ENCODE measurements at places on chromosomes 2 and 18.
A peak's percentile ranks its signal among the peaks of the same experiment; 100 is the strongest.

DNA sequence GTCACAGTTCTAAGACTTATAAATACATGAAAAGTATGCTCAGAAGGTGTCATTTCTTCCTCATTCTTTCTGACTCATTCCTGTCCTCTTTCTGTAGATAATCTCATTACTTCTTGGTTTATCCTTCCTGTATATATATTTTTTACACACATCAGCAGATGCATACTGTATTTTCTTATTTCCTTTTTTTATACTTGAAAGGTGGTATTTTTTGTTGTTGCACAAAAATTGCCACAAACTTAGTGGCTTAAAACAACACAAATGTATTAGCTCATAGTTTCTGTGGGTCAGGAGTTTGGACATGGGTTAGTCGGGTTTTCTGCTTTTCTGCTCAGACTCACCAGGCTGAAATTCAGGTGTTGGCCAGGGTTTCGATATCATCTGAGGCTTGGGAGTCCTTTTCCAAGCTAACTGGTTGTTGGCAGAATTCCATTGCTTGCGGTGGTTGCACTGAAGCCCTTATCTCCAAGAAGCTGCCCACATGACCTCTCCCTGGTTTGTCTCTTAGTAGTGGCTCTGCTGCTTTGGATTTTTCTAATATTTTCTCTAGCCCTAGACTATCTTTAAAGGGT is 162.6 kb downstream of the FMNL2 start:
- no peak for DNase-seq

GRCh38 chr2:175436076-175436475 is 254.6 kb upstream of the ATP5MC3 start:
- DNase-seq, result peak; percentile 15

DNA sequence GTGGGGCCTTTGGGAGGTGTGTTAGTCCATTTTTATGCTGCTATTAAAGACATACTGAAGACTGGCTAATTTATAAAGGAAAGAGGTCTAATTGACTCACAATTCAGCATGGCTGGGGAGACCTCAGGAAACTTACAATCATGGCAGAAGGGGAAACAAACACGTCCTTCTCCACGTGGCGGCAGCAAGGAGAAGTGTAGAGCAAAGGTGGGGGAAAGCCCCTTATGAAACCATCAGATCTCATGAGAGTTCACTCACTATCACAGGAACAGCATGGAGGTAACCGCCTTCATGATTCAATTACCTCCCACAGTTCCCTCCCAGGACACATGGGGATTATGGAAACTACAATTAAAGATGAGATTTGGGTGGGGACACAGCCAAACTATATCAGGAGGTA is 187.1 kb upstream of the OSR1 start:
- no peak for DNase-seq

GRCh38 chr2:51813247-51813646 is 781.3 kb upstream of the NRXN1 start:
- DNase-seq, result peak; percentile 1

- DNase-seq, result no peak
Observed at GRCh38 chr18:12074736-12075135, 18.9 kb upstream of the ANKRD62 start.

- no peak for DNase-seq
Observed at GRCh38 chr2:174171686-174172445, 76.5 kb downstream of the OLA1 start.

DNA sequence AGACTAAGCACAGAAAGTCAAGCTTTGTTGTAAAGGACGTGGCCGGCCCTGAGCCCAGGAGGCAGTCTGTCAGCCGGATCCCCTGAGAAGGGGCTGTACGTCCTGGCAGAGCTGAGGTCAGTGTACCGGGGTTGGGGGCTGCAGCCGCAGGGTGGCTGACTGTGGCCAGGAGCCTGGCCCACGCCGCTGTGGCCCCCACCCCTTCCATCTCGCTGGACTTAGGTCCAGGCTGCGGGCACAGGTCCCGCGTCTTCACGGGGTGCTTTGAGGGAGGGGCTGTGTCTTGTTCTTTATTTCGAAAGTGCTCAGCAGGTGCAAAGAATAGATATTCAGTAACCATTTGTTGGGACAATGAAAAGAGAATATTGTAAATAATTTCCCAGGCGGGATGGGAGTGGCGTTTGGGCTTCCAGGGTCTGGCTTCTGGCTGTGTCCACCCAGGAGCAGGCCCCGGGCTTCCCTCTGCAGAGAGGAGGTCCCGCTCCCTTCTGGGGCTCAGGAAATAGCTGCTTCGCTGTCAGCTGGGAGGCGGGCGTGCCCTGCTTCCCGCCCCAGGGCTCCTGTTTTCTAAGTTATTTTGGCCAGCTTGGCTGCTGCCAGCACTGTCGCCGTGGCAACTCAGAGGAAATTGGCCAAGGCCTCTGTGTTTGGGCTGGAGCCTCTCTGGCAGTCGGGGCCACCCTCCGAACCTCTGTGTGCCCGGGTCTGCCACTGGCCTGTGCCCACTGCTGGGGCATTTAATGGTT is 7.4 kb downstream of the NFATC1 start:
- DNase-seq, result peak; percentile 67

- DNase-seq, result no peak
Observed at GRCh38 chr18:48295586-48296311, 113.4 kb downstream of the ZBTB7C start.

DNA sequence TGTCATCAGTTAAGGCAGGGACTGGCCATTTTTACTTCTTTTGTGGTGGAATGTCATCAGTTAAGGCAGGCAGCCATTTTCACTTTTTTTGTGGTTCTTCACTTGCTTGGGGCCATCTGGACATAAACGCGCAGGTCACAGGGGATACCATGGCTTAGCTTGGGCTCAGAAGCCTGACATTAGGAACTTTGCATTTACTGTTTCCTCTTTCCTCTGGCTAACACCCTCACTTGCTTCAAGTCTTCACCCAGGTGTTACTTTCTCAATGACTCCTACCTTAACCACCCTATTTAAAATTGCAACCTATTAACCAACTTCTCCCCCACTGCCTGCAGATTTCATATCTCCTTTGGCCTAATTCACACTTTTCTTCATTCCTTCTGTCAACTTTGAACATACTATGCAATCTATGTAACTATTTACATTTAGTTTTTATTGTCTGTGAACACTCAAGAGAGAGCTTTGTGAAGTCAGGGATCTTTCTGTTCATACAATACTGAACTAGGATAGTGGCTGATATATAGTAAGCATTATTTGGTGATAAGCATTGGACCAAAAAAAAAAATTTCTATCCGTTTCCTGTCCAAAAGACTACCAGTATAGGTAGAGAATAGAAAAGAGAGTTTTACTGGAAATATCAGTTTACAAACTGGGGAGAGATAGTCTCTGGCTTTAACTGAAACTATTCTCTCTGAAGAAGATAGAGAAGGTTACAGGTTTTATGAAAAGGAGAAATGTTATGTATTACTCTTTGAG is 600.1 kb upstream of the ZNF804A start:
- no peak for DNase-seq

DNA sequence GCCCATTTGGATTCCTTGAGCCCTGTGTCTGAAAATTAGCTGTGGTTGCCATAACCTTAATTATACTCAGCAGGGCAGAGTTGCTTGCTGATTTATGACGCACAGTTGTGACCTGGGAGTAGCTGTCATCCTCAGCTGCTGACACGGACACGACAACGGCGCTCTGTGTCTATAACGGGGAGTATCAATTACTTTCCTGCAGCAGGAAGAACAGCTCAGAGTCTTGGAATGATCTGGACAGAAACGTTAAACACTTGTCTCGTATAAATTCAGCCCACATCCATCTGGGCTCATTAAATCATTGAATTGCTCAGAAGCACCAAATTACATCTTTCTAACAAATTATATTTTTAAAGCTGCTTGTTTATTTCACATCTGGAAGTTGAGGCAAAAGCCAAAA is 116.3 kb downstream of the SEPTIN10 start:
- no peak for DNase-seq

- DNase-seq, result no peak
Observed at GRCh38 chr2:230043461-230043860, 25.3 kb downstream of the SLC16A14 start.

GRCh38 chr2:235968616-235969324 is 199.4 kb downstream of the GBX2 start:
- DNase-seq, result no peak

DNA sequence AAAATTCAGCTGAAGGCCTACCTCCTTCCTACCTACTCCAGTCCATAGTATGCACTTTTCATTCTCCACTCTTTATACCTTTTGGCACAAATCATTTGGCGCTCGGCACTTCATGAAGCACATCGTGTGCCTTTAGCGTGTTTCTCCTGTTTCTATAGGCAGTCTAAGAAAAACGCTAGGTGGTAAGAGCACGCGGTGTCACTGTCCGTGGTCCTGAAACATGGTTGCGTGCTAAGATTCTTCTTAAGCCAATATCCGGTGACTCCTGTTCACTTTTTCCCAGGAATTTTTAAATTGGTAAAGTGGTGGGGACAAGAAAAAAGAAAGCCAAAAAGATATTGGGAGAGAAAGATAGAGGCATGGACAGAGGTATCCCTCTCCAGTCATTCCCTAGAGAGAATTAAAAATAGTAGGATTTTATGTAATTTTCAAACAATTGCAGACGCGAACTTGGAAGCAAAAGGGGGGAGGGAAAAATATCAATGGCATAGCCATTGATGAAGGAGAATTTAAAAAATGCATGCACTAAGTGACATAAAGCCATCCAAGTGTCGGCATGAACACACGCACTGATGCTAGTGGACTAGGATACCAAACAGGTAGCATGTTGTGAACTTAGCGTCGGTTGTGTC is 1.4 kb upstream of the CTNNA2 start:
- DNase-seq, result peak; percentile 20

- no peak for DNase-seq
Observed at GRCh38 chr2:179255129-179255528, 9.5 kb downstream of the SESTD1 start.

DNA sequence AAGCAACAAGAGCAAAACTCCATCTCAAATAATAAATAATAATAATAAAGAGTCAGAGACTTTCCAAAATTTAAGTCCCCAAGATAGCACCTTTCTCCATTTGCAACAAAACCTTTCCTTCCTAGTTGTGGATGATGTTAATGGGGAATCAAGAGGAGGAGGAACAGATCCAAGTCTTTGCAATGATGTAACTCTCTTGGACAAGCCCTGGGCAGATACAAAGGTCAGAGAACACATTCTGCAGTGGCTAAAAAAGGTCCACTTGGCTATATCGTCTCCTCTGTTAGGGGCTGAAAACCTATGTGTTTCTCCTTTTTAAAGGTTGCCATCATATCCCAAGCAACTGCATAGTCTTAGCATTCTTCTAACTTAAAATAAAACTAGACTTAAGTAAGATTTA is 151.1 kb downstream of the TMEM163 start:
- no peak for DNase-seq

- peak; percentile 82 for DNase-seq
Observed at GRCh38 chr2:111236025-111236424, 115.3 kb downstream of the BCL2L11 start.

- DNase-seq, result no peak
Observed at GRCh38 chr2:98458207-98458606, 13.5 kb downstream of the INPP4A start.

GRCh38 chr2:189574793-189575475 is 5.7 kb downstream of the SLC40A1 start:
- DNase-seq, result no peak

- DNase-seq, result no peak
Observed at GRCh38 chr18:41624460-41624859, 330.6 kb upstream of the PIK3C3 start.

DNA sequence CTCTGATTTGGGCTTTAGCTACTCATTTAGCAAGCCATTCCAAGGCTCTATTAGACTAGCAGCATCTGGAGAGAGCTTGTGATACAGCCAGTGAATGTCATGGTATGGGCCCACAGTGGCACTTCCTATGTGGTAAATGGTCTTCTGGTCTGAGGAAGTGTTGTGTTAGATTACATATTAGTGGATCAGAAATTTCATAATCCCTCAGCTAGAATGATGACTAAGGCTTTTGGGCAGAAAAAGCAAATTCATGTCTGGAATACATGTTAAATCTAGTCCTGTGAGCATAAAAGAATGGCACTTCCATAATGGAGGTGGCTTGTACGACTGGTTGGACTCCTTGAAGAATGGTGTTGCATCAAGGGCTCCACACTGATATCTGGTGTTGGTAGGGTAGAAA is 436.8 kb upstream of the CWC22 start:
- DNase-seq, result no peak

DNA sequence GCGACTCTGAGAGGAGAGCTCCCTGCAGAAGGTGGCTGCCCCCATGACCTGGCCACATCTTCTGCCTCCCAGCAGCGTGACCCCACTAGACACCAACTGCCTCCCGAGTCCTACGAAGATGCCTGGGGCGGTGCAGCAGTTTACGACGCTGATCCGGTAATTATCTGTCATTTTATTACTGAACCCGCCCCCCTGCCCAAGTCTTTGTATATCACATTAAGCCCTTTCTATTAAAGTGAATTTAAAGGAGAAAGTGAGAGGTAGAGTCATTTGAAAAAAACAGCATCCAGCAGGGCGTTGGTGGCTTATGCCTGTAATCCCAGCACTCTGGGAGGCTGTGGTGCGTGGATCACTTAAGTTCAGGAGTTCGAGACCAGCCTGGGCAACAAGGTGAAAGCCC is 33.4 kb downstream of the ABCG8 start:
- no peak for DNase-seq

- peak; percentile 30 for DNase-seq
Observed at GRCh38 chr18:3148930-3149535, 70.7 kb downstream of the MYOM1 start.

- no peak for DNase-seq
Observed at GRCh38 chr2:74559912-74560311, 5.4 kb downstream of the DOK1 start.

GRCh38 chr2:70516596-70516995 is 37.0 kb downstream of the TGFA start:
- peak; percentile 48 for DNase-seq

DNA sequence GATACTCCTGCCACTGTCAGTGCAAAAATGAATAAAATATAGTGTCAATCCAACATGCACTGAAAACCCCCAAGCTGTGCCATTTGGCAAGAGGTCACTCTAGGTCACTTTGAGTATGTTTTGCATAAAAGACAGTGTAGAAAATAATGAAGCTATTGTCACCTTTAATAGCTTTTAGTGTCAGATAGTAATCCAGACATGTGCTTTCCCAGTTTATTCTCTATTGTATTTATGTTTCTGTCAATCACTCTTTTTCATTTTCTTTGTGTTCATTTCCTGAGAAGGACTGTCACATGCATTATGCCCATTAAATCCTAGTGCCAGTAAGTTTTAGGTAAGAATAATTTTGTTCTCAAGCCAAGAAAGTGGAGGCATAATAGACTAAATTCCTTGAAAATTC is 1073.9 kb upstream of the CDH2 start:
- DNase-seq, result no peak

DNA sequence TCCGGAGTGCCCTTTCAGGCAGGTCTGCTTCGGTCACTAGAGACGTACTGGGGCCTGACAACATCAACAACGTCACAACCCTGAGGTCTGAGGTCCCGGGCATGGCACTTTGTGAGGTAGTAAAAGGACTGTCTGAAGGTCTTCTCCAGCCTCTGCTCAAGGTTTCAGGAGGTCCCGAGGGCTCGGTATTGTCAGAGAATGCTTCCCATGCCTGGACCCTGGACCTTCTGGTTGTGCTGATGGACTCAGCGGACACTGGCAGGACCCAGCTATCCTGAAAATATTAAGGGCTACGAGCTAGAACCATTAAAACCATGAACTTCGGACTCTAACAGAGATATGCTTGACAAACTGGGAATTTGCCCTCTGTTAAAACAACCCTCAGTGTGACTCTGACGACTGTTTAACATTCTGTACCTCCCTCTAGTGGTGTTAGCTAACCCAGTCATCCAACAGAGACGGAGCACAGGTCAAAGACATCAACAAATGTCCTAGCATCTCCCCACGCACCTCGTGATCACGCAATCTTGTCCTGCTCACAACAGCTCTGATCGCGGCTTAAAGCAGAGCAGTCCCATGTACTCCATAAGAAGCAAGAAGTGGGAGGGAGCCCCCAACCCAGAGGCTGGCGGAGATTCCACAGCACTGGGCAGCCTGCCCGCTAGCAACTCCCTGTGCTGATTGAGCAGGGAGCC is 96.5 kb downstream of the CCDC93 start:
- no peak for DNase-seq
